WERI-Rb-1 (cell line): ENCODE measurements at places on chromosomes 3 and 15.

DNA sequence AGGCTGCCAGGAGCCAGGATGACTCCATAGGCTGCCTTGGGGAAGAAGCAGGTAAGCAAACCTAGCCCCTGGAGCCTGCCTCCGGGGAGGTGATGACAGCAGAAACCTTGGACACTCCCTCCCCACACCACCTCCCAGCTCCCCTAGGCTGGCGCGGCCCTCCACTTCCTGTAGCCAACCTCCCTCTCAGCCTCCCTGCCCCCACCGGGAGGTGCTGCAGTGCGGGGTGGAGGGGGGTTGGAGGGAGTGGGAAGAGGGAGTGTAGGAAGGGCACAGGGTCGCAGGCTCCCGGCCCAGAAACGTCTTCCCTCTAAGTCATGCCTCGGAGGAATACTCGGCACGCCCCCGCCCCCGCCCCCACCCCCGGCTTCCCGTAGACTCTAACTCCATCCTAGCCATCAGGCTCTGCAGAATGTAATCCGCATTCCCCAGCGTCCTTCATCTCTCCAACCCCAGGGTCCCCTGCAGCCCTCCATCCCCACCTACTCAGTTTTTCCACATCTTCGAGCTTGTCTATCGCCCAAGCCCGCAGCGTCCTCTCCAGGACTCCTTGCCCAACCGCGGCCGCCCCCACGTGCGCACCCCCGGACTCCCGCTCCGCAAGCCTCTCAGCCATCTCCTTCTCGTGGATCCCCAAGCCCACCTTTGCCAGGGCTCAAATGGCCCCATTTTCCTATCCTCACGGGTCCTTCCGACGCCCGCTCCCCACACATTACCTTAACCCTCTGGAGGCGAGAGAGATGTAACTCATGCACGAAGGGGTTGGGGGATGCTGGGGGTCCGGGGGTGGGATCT, 528 bp downstream of the LPCAT4 start:
- DNase-seq: peak; percentile 80

- no peak for DNase-seq
Measured at GRCh38 chr3:31444220-31445142, 88.2 kb upstream of the STT3B start.

DNA sequence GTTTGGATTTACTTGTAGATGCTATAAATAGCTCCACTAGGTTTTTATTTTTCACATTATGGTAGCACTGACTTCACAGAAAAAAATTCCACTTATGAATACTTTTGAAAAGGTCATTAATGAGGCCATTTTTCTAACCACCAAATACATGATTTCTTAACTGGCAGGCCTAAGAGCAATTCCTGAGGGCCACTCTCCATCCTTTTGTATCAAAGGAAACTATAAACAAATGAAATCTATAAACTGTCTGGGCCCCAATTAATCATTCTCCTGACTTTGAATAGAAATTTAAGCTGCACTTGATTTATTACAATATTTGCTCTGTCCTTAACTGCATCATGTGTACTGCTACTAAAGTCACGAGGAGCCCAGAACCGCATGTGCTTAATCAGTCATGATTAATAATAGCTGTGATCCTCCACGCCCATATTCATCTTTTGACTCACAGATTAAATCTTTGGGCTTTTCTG, 25.1 kb upstream of the MTMR10 start:
- DNase-seq: no peak

GRCh38 chr3:86801921-86802320, 189.0 kb downstream of the VGLL3 start:
- DNase-seq: no peak

DNA sequence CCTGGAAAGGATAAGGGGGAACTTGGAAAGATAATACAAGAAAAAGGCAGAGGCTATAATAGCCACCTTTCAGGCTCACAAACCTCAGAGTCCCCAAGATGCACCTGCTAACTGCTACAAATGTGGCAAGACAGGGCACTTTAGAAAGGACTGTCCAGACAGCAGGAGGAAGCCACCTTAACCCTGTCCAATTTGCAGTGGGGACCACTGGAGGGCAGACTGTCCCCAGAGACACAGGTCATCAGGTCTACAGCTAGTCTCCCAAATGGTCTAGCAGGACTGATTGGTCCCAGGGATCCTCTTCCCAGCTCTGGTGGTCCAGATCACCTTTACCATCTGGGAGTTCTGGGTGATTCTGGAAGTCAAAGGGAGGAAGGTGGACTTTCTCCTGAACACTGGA, 882.5 kb upstream of the GBE1 start:
- peak; percentile 51 for DNase-seq

DNA sequence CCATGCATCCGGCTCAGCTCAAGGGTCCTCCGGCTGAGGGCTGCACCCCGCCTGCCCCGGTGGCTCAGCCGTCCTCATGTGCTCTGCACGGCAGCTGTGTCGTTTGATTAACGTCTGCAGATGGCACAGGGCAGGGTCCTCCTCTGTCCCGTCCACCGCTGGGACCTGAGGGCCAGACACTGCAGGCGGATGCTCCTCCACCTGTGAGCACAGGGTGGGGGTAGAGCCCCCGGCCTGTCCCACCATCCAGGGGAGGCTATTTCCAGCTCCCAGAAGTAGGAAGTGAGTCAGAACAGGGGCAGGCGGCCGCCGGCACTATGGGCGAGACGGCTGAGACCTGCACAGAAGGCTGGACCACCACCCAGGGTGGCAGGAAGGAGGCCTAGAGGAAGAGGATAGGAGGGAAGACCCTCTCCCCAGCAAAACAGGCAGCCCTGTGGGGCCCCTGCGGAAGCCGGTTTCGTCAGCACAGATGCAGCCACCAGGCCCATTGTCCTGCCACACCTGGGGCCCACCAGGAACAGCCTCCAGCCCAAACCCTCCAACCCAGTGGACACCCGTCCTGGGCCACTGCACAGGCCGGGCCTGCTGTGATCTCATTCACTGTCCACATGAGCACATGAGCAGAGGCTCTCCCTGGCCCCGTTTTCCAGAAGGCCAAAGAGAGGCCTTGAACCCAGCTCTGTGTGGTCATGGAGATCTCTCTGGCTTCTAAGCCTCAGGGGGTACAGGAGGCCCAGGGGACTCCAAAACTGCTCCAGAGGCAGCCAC, 12.6 kb upstream of the PLXND1 start:
- DNase-seq: peak; percentile 21

DNA sequence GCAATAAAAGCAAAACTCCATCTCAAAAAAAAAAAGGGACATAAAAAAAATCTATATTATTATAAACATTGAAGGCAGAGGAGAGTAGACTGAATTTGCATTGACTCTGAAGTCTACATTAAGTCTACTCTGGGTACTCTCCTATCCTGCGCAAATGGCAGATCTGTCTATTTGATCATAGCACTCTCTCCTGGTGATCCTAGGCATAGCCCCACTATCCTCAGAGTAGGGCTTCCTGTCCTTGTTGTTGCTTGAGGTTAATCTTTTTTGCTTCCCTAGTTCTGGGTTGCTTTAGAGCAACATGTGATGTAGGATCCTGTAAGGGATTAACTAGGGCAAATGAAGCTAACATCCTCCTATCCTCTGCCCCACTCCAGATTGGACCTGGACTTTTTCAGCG, 82.1 kb upstream of the LRRFIP2 start:
- peak; percentile 24 for DNase-seq

DNA sequence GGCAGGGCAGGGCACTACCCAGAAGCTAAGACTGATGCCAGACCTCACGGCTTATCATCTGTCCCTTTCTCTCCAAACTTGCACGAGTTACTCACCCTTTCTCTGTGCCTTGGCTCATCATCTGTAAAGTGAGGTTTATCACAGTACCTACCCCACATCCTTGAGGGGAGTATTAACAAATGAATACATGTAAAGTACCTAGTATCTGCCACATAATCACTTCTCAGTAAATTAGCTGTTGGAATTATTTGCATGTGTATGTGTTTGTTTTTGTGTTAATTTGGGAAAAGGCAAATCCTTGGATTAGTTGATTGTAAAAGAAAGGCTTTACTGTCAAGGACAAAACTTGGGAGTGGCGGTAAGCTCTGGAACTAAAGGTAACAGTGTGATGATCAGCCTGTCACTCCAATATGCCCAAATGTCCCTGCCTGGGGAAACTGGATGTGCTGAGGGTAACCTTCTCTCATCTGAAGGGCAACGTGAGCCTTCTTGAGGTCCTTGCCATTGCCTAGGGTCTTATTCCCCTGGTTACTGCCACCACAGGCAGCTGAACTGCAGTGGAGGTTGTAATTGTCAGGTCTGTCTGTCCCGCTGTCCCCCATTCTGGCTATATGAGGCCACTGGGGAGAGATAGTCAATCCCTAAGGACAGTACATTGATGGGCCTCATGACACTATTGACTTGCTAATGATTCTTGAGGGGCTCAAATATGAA, 269.4 kb downstream of the CLSTN2 start:
- no peak for DNase-seq

DNA sequence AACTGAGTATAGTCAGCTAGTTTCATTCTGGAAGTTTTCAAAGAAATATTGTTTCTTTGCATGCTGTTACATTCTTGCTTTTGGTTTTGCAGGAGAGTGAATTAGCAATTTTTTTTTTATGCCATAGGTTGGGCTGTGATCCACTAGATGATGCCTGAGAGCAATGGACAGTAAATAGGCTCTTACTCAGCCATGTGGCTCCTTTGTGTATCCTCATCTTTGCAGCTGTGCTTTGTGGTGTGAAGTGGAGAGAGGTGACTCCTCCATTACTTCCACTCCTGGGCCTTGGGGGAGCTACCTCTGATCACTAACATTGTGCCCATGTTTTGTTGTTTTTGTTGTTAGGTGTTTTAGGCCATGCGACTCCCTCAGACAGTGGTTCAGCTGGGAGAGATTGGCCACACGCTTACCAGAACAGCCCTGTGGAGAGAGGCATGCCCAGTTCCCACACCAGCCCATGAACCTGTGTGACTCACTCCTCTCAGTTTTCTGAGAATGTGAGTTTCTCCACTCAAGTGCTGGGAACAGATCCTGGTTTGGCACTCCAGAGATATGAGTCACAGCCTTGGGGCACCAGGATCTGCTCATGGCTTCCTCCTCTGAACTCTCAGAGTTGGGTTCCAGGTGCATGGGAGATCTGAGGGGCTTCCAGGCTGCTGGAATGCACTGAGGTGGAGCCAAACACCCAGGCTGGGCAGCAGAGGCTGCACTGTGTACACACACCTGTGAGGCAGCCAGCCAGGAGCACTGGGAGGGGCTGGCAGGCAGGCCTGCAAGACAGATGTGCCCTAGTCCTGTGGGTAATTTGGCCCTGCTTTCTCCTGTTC, 785.3 kb downstream of the ROBO2 start:
- no peak for DNase-seq

DNA sequence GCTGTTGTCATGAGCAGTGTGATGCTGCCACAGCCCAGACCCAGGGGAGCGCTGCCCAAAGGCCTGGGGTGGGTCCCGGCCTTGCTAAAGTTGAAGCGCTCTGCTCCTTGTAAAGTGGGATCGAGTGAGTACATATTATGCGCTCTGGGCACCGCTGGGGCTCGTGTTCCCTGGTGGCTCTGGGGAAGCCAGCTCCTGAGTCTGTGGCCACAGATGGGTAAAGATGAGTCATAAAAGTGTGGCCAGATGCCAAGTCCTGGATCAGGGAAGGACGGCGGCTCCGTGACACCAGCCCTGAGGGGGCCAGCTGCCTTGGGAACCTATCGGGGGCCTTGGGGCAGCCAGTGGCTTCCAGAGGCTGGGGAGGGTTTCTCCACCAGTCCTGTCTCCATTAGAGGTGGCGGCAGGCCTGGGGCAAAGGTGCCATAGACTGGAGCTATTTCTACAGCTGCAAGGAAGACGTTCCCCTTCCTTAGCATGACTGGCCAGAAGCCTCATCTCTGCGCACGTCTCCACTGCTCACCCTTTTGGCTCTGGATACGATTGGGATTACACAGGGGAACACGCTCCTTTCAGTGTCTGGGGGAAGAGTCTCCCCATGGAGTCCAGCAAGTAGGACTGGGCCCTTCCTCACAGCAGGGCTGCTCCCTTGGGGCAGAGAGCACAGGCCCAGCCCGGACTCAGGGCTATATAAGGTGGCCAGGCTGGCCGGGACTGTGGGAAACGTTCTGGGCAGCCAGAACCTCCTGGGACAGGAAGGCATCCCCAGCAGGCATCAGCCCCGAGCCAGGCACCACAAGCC, 1.2 kb upstream of the ITIH4 start:
- peak; percentile 25 for DNase-seq

- no peak for DNase-seq
Measured at GRCh38 chr3:14286887-14287500, 108.4 kb downstream of the LSM3 start.

GRCh38 chr3:69997631-69998307, 1.8 kb upstream of the SAMMSON start:
- DNase-seq: no peak

DNA sequence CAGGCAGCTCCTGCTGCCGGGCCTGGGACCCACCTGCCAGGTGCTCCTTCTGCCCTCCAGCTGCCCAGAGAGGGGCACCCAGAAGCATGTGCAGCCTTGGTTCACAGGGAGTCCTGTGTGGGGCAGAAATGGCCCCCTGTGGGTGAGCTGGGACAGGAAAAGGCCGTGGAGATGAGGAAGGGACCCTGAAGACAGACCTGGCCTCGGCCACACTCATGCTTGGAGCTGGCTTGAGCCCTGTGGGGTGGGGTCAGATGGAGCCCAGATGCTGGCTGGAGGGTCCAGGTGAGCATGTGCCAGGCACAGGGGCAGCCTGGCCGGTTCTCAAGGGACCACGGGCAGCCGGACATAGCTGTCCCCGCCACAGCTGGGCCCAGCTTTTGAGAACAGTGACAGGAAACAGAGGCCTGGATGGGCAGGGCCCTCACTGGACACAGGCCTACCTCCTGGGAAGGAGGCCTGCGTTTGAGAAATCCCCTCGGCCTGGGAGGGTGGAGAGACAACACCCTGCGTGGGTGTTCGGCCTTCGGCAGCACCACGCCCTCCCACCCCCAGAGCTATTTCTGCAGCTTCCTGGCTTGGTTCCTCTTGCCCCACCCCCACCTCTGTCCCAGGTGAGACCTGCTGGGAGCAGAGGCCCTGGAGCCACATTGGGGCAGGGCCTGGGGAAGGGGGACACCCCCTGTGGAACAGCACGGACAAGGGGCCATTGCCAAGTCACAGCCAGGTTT, 132.6 kb upstream of the MEF2A start:
- DNase-seq: peak; percentile 7

DNA sequence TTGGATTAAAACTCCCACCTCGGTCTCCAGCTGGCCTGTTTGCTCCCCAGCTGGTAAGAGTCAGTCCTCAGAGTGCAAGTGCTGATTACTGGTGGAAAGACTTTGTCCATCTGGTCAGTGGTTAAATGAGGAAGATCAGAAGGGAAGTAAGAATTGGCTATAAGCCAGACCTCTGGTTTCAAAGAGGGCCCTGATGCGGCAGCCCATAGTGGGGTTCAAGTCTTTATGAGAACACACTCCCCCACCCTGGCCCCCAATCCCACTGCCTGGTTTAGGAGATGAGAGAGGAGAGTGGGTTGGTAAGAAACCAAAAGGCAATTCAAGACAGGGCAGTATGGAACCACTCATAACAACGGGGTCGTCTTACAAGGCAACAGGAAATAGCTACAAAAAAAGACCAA, 65.0 kb downstream of the FRMD4B start:
- DNase-seq: peak; percentile 19

DNA sequence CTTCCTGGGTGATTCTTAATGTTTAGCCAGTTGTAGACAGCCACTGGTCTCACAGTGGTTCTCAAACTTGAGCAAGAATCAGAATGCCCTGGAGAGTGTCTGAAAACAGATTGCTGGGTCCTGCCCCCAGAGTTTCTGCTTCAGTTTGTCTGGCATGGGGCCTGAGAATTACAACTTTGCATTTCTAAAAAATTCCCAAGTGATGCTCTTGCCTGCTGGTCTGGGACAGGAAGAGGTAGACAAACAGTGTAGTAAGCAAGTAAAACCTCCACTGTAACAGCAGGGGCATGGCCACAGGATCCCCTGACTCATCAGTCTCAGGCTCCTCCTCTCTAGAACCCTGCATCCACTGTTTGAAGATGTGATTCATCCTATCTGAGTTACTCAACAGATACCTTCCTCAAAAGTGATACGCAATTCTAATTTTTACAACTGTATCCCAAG, 36.5 kb downstream of the DZIP1L start:
- DNase-seq: no peak
